H54 (cell line): ENCODE measurements at places on chromosomes 11 and 22.

DNA sequence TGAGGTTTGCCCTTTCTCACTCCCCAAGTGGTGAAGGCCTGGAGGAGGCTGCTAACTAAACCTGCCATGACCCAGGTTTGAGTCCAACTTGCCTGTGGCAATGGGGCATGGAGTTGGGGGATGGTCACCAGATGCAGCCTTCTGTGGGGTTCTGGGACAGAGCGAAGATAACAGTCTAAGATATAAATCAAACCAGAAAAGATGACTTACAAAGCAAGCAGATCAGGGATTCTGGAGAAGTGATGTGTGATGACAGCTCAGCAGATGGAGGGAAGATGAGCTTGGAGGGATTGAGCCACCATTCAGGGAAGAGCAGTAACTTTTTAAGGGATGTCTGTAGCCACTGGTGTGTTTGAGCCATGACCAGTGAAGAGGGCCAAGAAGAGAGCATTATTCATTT lies 63.6 kb downstream of the MTNR1B start:
- no peak for DNase-seq

DNA sequence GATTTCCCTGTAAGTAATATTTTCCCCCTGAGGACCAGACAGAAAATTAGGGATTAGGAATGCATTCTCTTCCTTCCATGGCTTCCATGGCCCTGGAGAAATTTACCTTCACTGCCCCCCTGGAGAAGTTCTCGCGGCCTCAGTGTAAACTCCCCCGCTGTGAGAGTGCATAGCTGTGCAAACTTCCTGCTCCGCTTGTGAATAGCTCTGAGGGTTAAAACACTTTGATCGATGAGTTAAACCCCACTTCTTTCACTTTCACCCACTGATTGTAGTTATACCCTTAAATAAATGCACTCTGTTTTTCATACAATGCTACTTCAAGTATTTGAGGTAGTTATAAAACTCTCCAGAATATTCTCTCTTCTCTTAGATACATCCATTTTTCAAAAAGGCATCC lies 190.8 kb downstream of the DSCAML1 start:
- DNase-seq = no peak

DNA sequence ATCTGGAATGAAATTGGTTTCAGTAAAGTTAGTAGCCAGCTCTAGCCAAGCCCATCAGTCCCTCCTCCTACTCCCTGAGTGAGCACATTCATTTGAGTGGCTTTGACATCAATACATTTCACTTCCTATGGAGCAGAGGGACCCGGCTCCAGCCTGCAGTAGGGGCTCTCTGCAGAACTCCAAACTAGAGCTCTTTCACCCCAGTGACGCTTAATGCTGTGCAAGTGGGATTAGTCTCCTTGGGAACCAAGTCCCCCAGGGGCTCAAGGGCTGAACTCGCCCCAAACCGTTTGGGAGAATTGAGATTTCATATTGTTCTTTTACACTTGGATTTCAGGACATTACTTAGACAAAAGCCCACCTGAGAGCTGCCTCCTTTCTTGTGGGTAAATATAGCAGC lies 4.4 kb upstream of the FAM181B start:
- DNase-seq = no peak

DNA sequence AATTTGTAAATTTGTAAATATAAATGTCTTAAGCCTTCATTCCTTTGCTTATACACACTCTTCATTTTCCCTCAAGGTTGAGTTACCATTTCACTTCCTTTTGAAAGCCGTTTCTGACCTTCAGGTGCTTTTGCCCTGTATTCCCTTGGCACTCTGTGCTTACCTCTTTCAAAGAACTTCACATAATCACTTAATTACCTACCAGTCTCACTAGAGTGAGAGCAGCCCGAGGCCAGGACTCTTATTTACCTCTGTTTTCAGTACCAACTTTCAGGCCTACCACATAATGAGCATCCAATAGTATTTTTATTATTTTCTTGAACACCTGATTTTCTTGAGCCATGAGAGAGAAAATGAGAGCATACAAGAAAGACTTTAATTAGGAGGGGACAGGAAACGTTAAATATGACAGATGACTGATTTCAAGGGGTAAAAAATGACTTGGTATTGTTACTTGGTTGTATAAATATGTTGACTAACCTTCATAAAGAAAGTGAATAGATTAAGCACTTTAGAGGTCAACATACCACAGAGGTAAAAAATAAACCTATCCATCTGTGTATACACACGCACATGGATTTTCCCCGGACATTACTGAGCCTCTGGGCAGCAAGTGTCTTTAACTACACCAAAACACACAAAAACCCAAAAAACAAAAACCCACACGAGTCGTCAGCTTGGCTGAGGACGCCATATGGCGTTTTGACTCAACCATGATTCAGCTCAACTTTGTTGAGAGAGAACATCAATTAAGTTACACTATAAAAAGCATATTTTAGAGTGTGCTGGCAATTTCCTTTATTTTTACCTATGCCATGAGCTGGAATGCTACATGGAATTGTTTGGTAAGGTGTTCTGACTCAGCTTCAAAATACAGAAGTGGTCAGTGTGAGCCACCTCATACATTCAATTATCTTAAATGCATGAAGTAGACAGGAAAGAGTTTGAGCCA lies 7.6 kb downstream of the ATXN10 start:
- DNase-seq = no peak

GRCh38 chr11:134459246-134460061 lies 47.4 kb upstream of the B3GAT1 start:
- DNase-seq = no peak

DNA sequence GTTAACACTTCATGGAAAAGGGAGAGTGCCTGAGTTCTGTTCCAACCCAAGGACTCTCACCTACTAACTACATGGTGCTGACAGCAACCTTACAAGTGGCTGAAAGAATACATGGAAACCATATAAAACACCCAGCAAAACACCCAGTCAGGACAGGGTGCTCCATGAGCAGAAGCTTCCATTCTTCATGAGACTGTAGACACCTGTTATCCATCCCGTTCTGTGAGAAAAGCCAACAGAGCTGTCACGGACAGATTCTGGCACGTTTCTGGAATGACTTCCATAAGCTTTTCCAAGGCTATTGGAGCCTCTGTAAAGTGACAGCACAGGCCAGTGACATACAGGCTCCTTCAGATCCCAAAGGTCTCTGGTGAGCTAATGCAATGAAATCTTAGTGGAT lies 23.2 kb downstream of the PRR14L start:
- no peak for DNase-seq

- no peak for DNase-seq
Measured at GRCh38 chr11:71991494-71991893, 7.2 kb upstream of the IL18BP start.

DNA sequence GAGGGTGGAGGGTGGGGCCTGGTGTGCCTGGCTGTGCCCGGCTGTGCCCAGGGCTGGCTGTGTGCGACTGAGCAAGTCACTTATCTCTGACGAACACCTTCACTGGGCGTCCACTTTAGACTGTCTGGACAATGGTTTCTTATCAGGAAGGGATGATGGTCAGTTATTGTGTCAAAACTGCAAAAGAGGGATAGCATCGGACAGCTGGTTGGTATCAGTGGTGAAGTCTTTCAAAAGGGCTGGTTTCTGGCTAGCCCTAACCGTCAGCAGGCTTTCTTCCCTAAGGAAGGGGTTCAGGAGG lies 4.1 kb upstream of the MGAT3 start:
- no peak for DNase-seq

DNA sequence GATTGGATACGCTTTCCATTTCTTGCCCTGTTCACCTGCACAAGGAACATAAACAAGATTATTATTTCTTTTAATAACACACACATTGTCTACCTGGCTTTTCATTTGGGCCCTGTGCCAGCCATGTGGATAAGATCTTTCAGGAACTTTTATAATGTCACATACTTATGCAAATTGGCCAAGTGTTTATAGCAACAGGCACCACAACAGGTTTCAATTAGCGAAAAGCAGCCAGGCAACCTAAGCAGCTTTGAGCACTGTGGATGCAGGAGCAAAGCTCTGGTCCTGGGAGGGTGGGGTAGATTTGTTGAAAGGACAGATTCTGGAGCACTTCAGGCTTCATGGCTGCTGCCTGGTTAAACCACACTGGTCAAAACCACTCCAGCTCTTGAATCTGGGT lies 217.4 kb downstream of the BARX2 start:
- no peak for DNase-seq

- DNase-seq = no peak
Measured at GRCh38 chr11:27254744-27255446, 108.1 kb downstream of the CCDC34 start.

- no peak for DNase-seq
Measured at GRCh38 chr11:75767228-75767572, 1.4 kb upstream of the DGAT2 start.

DNA sequence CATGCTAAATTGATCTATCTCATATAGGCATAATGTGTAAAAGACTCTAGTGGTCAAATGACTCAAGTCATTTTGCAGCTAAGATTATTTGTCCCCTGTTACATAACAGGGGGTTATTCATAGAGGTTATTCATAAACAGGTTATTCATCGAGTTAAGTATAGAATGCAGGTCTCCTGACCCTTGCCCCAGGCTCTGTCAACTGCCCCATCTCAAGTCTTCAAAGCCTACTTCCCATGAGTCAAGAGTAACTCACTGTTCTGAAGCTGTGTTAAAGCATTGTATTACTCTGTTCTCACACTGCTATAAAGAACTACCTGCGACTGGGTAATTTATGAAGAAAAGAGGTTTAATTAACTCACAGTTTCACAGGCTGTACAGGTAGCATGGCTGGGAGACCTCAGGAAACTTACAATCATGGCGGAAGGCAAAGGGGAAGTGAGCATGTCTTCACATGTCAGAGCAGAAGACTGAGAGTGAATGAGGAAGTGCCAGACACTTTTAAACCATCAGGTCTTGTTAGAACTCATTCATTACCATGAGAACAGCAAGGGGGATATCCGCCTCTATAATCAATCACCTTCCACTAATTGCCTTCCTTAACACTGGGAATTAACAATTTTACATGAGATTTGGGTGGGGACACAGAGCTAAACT lies 226.2 kb upstream of the BLID start:
- DNase-seq = no peak

DNA sequence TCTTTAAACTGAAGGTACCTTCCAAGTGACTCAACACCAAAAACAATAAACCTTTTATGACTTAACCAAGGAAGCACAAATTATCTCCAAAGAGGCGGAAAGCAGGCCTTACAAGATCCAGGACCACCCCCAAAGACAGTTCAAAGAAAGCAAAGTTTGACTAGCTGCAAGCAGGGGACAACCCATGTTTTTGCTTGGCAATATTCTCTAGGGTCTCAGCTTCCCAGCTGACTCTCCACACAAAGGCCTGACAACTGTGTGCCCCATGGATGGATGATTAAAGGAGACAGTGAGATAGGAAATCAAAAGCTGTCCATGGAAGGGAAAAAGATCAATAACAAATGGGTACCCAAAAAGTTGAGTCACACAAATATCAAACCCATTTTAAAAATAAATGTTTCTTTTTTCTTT lies 232.2 kb downstream of the DDX10 start:
- DNase-seq = no peak

GRCh38 chr22:22770280-22770871 lies 117.2 kb upstream of the IGLL5 start:
- DNase-seq = peak; percentile 10

- DNase-seq = no peak
Measured at GRCh38 chr22:37413546-37413945, 13.7 kb downstream of the ELFN2 start.

DNA sequence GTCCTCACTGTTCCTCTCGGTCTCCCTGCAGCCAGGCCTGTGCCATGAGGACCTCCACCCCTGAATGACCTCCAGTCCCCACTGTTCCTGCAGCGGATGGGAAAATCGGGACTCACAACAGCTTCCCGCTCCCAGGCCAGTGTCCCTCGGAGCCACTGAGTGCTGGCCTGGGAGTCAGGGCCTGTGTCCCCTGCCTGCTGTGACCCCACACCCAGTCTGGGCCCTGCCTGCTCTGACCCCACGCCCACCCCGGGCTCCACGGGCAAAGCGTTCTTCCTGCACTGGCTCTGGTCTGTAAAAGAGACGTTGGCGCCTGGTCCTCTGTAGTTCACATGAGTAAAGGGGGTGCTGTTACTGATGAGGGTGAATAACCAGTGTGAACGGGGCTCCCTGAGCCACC lies 73.0 kb upstream of the SHISAL1 start:
- DNase-seq = no peak

- DNase-seq = no peak
Measured at GRCh38 chr11:2525166-2525861, 80.5 kb downstream of the KCNQ1 start.

- no peak for DNase-seq
Measured at GRCh38 chr11:119905162-119905561, 176.2 kb upstream of the NECTIN1 start.

DNA sequence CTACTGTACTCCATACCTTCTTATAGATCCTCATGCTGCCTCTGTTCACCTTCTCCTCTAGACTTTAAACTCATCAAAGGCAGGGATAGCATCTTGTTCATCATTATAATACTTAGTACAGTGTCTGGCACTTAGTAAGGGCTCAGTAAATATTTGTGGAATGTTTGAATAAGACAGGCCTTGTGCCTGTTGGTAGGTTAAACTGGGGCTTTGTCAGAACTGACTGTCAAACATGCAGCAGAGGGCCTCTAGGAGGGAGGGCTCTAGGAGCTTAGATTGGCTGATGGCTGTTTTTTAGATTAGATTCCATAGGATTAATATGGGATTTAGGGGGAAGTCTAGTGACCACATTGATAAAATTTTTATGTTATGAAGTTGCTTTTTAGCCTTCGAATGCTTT lies 70.8 kb downstream of the RNF169 start:
- DNase-seq = no peak

DNA sequence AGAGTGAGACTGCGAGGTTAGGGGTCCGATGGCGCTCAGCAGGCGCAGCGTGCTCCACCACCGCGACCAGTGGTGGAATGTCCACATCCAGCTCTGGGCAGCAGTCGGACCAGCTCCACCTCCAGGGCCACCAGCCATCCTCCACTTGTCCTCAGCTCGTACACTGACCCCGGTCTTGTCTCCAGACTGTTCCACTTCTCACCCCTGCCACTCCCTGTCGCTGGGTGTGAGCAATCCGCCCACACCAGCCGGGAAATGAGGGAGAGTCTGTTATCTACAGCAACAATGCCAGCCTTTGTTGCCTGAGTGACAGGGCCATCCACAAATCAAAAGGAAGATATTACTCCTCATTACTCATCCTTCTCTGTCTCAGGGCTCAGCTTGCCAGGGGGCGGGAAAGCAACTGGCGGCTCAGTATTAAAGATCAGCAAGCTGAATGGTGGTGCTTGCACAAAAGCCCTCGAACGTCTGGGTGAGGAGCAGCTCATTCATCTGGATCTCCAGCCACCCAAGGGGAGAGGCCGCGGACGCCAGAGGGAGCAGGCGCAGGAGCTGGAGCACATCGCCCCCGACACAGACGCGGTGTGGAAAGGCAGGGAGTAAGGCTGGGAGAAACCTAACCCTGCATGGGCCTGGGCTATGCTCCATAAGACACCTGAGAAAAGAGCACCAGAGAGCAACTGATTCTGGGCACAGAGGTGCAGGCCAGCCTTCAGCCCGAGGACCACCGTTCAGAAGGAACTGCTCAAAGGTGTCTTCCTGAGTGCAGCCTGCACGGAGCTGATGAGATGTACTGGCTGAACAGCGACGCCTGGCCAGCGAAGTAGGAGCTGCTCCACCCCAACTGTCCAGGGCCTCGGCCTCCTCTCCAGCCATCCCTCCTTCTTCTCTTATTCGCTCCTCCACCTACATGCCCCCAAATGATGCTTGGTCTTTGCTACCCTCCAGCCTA lies 21.9 kb downstream of the IGSF9B start:
- peak; percentile 93 for DNase-seq

- peak; percentile 95 for DNase-seq
Measured at GRCh38 chr11:73779084-73779902, 8.4 kb upstream of the MRPL48 start.
